ENCODE measurements at places on chromosomes 6 and 20.

GRCh38 chr6:76574746-76575145 is 502.3 kb upstream of the IMPG1 start:
- no peak for DNase-seq

- no peak for DNase-seq
Observed at GRCh38 chr6:31662124-31662723, 1.6 kb upstream of the C6orf47 start.

GRCh38 chr6:107280791-107281190 is 165.5 kb upstream of the BEND3 start:
- no peak for DNase-seq

DNA sequence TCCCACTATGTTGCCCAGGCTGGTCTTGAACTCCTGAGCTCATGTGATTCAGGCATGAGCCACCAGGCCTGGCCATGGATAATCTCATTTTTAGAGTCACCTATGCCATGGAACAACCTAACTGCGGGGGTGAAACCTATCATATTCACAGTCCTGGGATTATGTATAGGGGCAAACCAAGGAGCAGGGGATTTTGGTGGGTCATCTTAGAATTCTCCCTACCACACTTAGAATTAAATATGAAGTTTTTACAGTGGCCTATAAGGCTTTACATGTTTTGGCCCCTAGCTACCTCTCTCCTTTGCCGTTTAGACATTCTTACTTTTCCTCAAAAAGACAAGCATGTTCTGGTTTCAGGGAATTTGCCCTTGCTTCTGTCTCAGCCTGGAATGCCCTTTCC is 20.6 kb upstream of the VEGFA start:
- DNase-seq, result no peak

GRCh38 chr6:166954118-166954713 is 2.1 kb downstream of the RNASET2 start:
- DNase-seq, result no peak

DNA sequence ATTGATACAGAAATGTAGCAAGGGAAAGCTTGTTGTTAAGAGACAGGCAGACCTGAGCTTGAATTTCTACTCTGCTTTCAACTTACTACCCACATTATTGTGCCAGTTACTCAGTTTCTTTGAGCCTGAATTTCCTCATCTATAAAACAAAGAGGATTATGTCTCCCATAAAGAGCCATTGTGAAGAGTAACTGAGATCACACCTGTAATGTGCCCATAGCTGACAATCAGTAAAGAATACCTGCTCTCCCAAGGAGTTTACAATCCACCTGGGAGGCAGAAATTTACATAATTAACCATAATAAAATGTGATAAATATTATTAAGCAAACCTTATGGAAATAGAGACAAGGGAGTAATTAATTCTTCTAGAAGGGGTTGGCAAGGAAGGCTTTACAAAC is 204.9 kb downstream of the EPM2A start:
- no peak for DNase-seq
